ENCODE measurements at places on chromosomes 7 and 10.

GRCh38 chr7:93551063-93551895, 23.2 kb downstream of the CALCR start:
- DNase-seq = peak; percentile 53

GRCh38 chr10:11823989-11824346, 812 bp downstream of the PROSER2 start:
- no peak for DNase-seq

DNA sequence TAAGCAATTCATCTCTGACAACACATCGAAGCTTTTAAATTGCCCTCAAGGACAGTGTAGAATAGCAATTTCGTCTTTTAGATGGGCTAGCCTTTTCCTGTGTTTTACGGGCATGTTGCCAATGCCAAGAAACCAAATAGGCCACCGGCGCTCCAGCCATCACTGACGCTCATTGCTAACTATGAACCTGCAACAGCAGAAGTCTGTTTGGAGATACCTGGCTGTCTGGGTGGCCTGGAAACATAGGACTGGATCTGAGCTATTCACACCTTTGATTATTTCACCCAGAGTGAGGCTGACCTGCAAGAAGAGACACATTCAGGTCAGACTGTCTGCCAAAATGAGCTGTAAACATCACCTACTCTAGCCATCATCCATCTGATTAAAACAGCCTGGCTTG, 12.0 kb downstream of the KPNA7 start:
- DNase-seq = no peak

GRCh38 chr7:79051915-79052314, 401.6 kb downstream of the MAGI2 start:
- DNase-seq = no peak

GRCh38 chr7:11592699-11593098, 239.3 kb downstream of the THSD7A start:
- no peak for DNase-seq

- no peak for DNase-seq
These were observed 15.0 kb upstream of the CXCL12 start for GRCh38 chr10:44399659-44400451.

DNA sequence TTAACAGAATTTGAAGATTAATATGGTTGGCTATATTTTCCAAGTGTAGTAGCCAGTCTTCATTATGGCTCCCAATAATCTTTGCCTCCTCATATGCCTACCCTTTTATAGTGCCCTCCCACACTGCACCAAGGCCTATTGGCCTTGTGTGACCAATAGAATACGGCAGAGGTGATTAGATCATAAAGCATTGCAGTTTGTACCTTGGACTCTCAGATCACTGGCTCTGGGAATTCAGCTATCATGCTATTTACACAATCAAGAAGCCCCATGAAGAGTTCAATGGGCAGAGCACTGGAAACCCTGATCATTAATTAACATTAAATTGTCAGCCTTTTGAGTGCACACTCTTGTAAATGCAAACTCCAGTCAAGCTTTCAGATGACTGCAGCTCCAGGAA, 154.5 kb upstream of the MAGI2 start:
- no peak for DNase-seq

DNA sequence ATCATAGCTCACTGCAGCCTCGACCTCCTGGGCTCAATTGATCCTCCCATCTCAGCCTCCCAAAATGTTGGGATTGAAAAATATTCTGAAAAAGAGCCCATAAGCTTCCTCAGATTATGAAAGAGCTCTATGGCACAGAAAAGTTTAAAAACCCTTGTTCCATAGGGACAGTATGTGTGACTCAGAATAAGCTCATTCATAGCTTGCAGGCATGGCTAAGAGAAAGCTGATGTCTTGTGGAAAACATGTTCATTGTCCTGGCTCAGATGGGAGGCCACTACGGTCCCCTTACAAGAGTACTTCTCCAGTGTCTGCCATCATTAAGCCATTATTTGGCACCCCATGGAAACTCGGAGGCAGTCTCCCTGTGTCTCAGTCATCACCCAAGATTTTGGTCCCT, 64.0 kb downstream of the CCDC3 start:
- no peak for DNase-seq

- DNase-seq = no peak
These were observed 336.9 kb upstream of the C7orf33 start for GRCh38 chr7:148253629-148254028.

DNA sequence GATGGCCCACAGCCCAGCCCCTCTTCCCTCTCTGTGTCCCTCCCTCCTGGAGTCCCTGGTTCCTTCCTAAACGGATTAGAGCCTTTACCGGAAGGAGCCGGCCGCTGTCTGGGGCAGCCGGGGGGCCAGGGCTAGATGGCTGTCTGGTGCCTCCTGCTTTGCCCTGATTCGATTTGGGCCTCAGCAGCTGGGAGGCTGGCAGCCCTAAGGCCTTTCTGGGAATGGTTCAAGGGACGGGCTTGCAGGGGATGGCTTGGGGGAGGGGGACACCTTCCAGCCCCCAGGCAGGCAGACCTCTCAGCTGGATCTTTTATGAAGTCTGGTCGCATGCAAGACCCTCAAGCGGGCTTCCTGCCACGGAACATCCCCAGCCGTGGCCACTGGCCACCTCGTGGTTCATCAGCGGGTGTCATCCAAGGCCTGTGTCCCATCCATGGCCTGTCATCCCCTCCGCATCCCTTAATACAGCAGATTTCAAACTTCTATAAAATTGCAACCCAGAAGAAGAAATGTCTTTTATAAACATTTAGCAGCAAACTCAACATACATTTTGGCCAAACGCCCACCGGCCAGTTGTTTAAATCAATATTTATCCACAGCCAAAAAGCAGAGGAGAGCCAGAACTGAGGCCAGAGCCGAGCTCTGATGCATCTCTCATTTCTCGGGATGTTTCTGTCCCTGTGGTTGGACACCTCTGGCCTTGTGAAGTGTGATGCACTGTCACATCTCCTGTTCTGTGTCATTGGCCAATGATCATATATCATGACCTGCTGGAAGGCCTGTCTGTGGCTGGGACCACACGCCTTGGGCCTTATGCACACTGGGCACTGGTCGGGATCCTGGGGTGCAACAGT, 52.0 kb downstream of the GTF2IRD1 start:
- DNase-seq = no peak

- DNase-seq = peak; percentile 24
These were observed 32.8 kb downstream of the TMEM60 start for GRCh38 chr7:77765481-77765880.

DNA sequence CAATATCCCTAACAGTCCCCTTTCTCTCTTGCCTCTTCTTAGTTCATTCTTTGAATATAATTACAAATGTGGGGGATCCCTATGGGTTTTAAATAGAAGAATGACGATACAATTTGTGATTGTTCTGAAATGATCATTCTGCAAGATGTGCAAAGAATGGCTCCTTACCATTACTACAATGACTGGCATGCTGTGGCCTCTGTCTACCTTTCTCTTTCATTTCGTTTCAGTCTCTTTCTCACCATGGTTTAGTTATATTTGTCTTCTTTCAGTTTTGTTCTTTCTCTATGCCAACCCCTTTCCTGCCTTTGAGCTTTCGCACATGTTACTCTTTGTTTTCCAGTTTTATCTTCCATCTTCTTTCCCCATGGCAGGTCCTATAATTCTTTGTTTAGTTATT, 176.5 kb downstream of the SUGCT start:
- no peak for DNase-seq

GRCh38 chr7:1033546-1034145, 10.7 kb upstream of the GPR146 start:
- no peak for DNase-seq

DNA sequence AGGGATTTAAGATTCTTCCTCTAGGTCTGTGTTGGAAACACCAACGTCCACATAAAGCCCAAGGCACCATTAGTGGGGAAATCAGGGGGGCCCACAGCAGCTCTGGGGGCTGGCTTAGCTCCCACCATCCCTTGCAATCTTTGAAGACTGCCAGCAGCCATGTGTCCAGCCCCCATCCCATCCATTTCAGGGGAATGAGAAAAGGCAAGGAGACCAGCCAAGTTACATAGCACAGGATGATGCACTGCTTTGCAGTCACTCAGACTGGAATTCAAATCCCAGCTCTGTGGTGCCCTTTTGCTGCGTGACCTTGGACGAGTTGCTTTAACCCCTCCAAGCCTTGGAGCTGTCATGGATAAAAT, 108.9 kb upstream of the ZMIZ1 start:
- DNase-seq = no peak

GRCh38 chr10:76451911-76452310, 1020.5 kb downstream of the LRMDA start:
- peak; percentile 42 for DNase-seq

DNA sequence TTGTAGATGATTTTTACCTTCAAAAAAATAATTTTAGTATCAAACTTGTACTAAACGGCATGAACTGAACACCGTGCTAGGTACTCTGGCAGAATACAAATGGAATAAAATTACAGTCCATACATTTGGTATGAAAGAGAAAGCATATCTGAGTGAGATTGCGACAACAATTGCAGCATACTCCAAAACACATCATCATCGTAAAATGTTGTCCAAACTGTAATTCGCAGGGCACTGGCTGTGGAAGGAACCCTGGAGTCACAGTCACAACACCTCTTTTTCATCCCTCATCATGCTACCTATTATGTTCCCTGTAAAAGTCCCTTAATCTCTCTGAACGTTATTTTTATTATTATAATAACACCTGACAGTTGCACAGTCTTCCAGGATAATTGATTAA, 13.5 kb downstream of the CREM start:
- DNase-seq = no peak

- no peak for DNase-seq
These were observed 12.2 kb downstream of the MDFIC start for GRCh38 chr7:114934086-114934485.

- no peak for DNase-seq
These were observed 105.0 kb upstream of the PPP2R2D start for GRCh38 chr10:131795761-131796160.

GRCh38 chr7:130429019-130429418, 11.8 kb downstream of the CEP41 start:
- DNase-seq = no peak

GRCh38 chr7:38585572-38586354, 45.4 kb downstream of the AMPH start:
- DNase-seq = no peak

GRCh38 chr10:97510686-97511085, 12.0 kb downstream of the UBTD1 start:
- DNase-seq = no peak

All from inflammatory macrophage treated with lipopolysaccharide for 1 hour (primary cell).